Suprapubic skin (tissue), 4 donors: ENCODE measurements at places on chromosomes 12 and 14. TPM values are rescaled to one million over a fixed set of nuclear protein-coding genes. Genes with fewer than 3 reads are reported as not detected.
A peak's percentile ranks its signal among the peaks of the same experiment; 100 is the strongest.

- no peak overlapping the region for H3K4me3 ChIP-seq
- no peak overlapping the region for H3K27ac ChIP-seq
- no peaks in the 10 kb centered on the region for H3K27me3 ChIP-seq
Observed at GRCh38 chr12:116121453-116121871, 156.0 kb downstream of the MED13L start.

Gene KRT79
- total RNA-seq = 202 TPM

Gene PRH2
- not detected for total RNA-seq

GRCh38 chr14:73386342-73386741 lies 72.0 kb downstream of the NUMB start:
- H3K36me3 ChIP-seq = no peaks in the 10 kb centered on the region
- no peak overlapping the region for H3K27ac ChIP-seq
- no peak for DNase-seq

- H3K27me3 ChIP-seq = no peaks in the 10 kb centered on the region
- H3K36me3 ChIP-seq = no peaks in the 10 kb centered on the region
- DNase-seq = no peak
- H3K27ac ChIP-seq = no peak overlapping the region
Observed at GRCh38 chr12:106030210-106031071, 108.3 kb downstream of the NUAK1 start.

Gene PLCZ1
- total RNA-seq = not detected

DNA sequence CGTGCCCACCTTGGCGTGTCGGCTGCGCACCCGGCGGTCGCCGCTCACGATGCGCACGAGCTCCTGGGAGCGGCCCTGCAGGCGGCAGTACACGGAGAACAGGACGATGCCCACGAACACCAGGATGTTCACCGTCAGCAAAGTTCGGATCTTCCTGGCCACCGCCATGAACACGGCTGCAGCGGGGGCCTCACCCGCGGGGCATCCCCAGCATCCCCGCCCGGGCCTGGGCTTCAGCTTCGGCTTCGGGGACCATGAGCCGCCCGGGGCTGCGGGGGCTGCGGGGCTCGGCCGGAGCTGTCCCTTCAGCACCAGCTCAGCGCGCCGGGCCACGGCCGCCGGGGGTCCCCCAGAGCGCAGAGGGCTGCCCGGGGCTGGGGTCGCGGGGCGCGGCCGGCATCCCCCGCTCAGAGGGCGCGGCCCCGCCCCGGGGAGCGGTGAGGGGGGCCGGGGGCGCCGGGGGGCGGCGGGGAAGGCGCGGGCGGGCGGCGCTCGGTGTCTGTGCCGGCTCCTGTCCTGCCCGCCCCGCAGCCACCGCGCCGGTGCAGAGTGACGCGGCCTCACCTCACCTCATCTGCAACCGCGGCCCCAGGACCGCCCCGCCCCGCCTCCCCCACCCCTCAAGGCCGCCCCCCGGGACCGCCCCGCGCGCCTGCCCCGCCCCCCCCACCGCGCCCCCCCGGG lies at the start of gene GALNT9:
Gene GALNT9 (minus strand): TSS at position 554 of the 684 bp plus-strand sequence. CDS start 386 bp downstream, at position 168.
- no peak within 1 kb of the TSS for H3K27ac ChIP-seq
- no peak for DNase-seq
- peaks cover 99% of the 10 kb centered on the region for H3K27me3 ChIP-seq
- no peaks in the 10 kb centered on the region for H3K36me3 ChIP-seq
- H3K4me1 ChIP-seq = peaks cover 29% of the 10 kb centered on the region

DNA sequence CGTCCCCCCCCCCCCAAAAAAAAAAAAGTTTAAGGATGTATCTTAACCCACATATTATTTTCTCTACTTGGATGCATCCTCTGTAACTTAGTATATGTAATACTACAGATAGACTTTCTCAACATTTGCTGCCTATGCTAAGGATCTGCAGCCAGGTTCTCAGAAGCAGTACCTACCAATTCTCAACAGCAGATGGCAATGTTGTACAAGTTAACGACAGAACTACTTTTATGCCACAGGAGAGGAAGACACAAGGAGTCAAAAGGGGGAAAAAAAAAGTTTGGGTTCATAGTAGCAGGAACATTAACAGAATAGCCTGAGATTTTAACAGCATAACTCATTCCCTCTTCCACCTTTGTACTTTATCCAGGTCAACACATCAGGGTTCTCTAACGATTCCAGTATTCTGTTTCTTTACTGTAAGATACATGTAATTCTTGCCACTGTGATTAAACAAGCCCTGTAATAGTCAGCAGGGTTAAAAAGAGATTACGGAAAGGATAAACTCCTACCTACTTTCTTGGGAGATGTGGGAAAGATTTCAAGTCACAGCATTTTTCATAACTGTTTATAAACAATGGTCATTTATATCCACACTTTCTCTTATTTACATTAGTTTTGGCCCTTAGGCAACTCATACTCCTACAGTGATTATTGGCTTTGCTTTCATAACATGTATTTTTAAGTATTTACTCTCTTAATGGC lies 5.7 kb upstream of the NEK9 start:
- no peaks in the 10 kb centered on the region for H3K27me3 ChIP-seq
- H3K36me3 ChIP-seq = peaks cover 26% of the 10 kb centered on the region
- peaks cover 32% of the 10 kb centered on the region for H3K4me1 ChIP-seq
- H3K4me3 ChIP-seq = no peak overlapping the region

DNA sequence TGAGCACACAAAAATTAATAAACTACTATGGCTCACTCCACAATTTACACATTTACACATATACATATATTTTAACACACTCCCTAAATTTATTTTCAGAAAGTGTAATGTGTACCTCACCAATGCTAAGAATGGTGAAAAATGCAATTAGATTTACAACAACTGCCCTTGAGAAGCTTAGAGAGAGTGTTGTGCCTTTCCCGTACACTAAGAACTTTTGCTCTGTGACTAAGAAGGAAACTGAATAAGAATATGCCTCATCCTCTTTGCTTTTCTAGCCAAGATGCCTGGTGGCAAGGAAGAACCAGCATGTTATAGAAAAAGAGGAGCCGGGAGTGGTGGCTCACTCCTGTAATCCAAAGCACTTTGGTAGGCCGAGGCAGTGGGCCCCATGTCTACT lies 62.3 kb downstream of the SINHCAF start:
- no peaks in the 10 kb centered on the region for H3K36me3 ChIP-seq
- no peak overlapping the region for H3K27ac ChIP-seq
- H3K27me3 ChIP-seq = no peaks in the 10 kb centered on the region
- DNase-seq = no peak
- no peak overlapping the region for H3K4me3 ChIP-seq

- no peaks in the 10 kb centered on the region for H3K27me3 ChIP-seq
- no peak for DNase-seq
- no peaks in the 10 kb centered on the region for H3K36me3 ChIP-seq
- H3K27ac ChIP-seq = no peak overlapping the region
- H3K4me1 ChIP-seq = no peaks in the 10 kb centered on the region
Observed at GRCh38 chr12:28865776-28866175, 283.3 kb upstream of the FAR2 start.

- no peaks in the 10 kb centered on the region for H3K36me3 ChIP-seq
- no peaks in the 10 kb centered on the region for H3K4me1 ChIP-seq
- no peak for DNase-seq
- no peak overlapping the region for H3K27ac ChIP-seq
- H3K4me3 ChIP-seq = no peak overlapping the region
- no peaks in the 10 kb centered on the region for H3K27me3 ChIP-seq
Observed at GRCh38 chr12:29883941-29884554, 100.3 kb upstream of the TMTC1 start.

GRCh38 chr14:79971330-79971729 lies 240.0 kb downstream of the DIO2 start:
- no peaks in the 10 kb centered on the region for H3K27me3 ChIP-seq
- DNase-seq = no peak
- H3K36me3 ChIP-seq = no peaks in the 10 kb centered on the region
- no peaks in the 10 kb centered on the region for H3K4me1 ChIP-seq
- peak overlapping the region; percentile 50 for H3K27ac ChIP-seq

GRCh38 chr12:2054091-2055018 lies 1.6 kb downstream of the CACNA1C start:
- peaks cover 24% of the 10 kb centered on the region for H3K4me1 ChIP-seq
- DNase-seq = no peak
- no peaks in the 10 kb centered on the region for H3K36me3 ChIP-seq
- no peak overlapping the region for H3K27ac ChIP-seq
- peak overlapping the region; percentile 62 for H3K4me3 ChIP-seq

GRCh38 chr12:107632246-107632645 lies 53.4 kb upstream of the PWP1 start:
- H3K27me3 ChIP-seq = no peaks in the 10 kb centered on the region
- H3K36me3 ChIP-seq = peaks cover 8% of the 10 kb centered on the region
- no peak overlapping the region for H3K27ac ChIP-seq

DNA sequence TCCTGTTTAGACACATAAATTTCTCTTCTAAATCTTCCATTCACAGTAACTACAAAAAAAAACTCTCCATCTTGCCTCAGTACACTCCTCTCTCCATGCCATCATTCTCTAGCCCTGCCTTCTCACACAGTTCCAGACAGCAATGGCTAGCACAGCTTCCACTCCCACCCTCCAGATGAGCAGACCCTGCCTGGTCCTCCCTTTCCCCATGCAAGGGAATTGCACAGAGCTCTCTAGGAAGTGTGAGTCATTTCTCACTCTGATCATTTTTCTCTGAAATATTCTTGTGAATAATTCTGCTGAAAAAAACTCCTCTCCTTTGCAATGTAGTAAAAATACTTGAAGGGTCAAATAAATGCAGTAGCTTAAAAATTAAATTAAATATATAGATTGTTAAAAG lies 170.6 kb downstream of the BMP4 start:
- no peaks in the 10 kb centered on the region for H3K27me3 ChIP-seq
- no peak overlapping the region for H3K4me3 ChIP-seq
- H3K27ac ChIP-seq = no peak overlapping the region
- no peak for DNase-seq
- H3K36me3 ChIP-seq = no peaks in the 10 kb centered on the region
- H3K4me1 ChIP-seq = no peaks in the 10 kb centered on the region

- DNase-seq = no peak
- H3K27ac ChIP-seq = no peak overlapping the region
- H3K4me3 ChIP-seq = no peak overlapping the region
Observed at GRCh38 chr12:73383584-73384222, 1111.5 kb downstream of the TRHDE start.

Gene PTPN21
- total RNA-seq = 46.0 TPM

DNA sequence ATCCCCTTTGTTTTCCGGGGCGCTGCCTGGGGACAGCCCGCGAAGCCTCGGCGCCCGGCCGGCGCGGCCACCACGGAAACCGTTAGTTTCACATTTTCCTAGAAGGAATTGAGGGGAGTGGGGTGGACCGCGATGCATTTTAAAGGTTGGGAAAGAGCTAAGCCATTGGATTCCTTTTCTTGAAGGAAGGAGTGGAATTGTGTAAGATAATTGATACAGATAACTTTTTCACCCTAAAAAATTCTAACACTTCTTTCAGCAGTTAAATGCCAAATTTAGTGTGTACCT lies 137.1 kb downstream of the MON2 start:
- H3K36me3 ChIP-seq = no peaks in the 10 kb centered on the region
- H3K27ac ChIP-seq = peak overlapping the region; percentile 99
- no peaks in the 10 kb centered on the region for H3K27me3 ChIP-seq

Gene HOTAIR
- 1.4 TPM for total RNA-seq

DNA sequence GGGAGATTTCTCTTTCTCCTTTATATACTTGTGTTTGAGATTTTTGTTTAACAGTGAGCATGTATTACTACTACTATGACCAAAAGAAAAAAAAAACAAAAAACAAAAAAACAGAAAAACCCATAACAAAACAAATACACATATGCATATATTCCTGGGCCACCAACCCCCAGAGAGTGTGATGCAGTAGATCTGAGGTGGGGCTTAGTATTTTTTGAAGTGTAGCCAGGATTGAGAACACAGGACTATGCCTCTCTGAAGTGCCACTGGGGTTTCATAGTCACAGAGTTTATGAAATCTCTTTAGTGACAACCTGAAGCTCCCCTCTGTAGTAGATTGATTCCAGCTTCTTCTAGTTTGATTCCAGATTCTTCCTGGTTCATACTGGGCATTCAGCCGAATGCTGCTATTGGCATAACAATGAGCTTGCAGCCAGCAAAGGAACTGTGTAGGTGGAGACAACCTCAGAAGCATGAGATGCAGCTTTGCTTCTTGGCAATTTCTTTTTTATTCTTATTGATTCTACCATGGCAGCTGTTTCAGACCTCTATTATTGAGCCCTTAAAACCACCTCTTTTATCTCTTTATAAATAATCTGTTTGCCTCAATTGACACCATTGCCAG lies 15.5 kb upstream of the ANO4 start:
- no peaks in the 10 kb centered on the region for H3K27me3 ChIP-seq
- no peak for DNase-seq
- H3K27ac ChIP-seq = no peak overlapping the region
- H3K36me3 ChIP-seq = no peaks in the 10 kb centered on the region
- no peaks in the 10 kb centered on the region for H3K4me1 ChIP-seq

Gene RNASE3
- total RNA-seq = not detected

- H3K4me3 ChIP-seq = no peak overlapping the region
- no peak for DNase-seq
- H3K27me3 ChIP-seq = no peaks in the 10 kb centered on the region
- H3K36me3 ChIP-seq = no peaks in the 10 kb centered on the region
Observed at GRCh38 chr12:89507015-89507824, 17.4 kb downstream of the GALNT4 start.

Gene ASCL1
- total RNA-seq = not detected

GRCh38 chr14:97116546-97116945 lies 319.4 kb downstream of the VRK1 start:
- no peak overlapping the region for H3K27ac ChIP-seq
- no peak overlapping the region for H3K4me3 ChIP-seq
- peaks cover 24% of the 10 kb centered on the region for H3K27me3 ChIP-seq
- DNase-seq = no peak
- H3K4me1 ChIP-seq = no peaks in the 10 kb centered on the region

Gene BRI3BP
- total RNA-seq = 15.7 TPM

GRCh38 chr12:52356762-52357580 lies 10.3 kb downstream of the KRT85 start:
- no peak for DNase-seq
- no peak overlapping the region for H3K4me3 ChIP-seq
- no peak overlapping the region for H3K27ac ChIP-seq
- no peaks in the 10 kb centered on the region for H3K36me3 ChIP-seq

- H3K36me3 ChIP-seq = no peaks in the 10 kb centered on the region
- H3K27me3 ChIP-seq = no peaks in the 10 kb centered on the region
- peak overlapping the region; percentile 92 for H3K27ac ChIP-seq
Observed at GRCh38 chr14:74571441-74571841, 40.6 kb downstream of the LTBP2 start.

DNA sequence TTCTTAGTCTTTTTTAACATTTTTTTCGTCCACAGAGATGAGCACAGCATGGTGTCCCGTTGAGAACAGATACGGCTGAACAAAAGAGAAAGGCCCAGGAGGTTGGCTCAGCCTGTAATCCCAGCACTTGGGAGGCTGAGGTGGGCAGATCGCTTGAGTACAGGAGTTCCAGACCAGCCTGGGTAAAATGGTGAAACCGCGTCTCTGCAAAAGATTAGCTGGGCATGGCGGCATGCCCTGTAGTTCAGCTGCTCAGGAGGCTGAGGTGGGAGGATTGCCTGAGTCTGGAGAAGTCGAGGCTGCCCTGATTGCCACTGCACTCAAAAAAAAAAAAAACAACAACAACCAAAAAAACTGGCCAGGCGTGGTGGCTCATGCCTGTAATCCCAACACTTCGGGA lies 5.9 kb upstream of the EP400 start:
- no peak overlapping the region for H3K27ac ChIP-seq
- H3K4me1 ChIP-seq = peaks cover 8% of the 10 kb centered on the region
- H3K36me3 ChIP-seq = peaks cover 40% of the 10 kb centered on the region
- no peak for DNase-seq

Gene CLEC4E
- not detected for total RNA-seq
